Esophagus (tissue), 2 donors: ENCODE measurements at places on chromosomes 12 and 14. TPM values are rescaled to one million over a fixed set of nuclear protein-coding genes. Genes with fewer than 3 reads are reported as not detected.

ATXN2 gene
- polyA plus RNA-seq, result 18.0 TPM

BDKRB2 gene
- polyA plus RNA-seq, result 15.1 TPM

PHC1 gene
- polyA plus RNA-seq, result 24.4 TPM

MOK gene
- polyA plus RNA-seq, result 8.3 TPM

KRT79 gene
- polyA plus RNA-seq, result 0.75 TPM

CD63 gene
- polyA plus RNA-seq, result 463 TPM

CCDC198 gene
- not detected for polyA plus RNA-seq

CPM gene
- polyA plus RNA-seq, result 1.8 TPM

PYGL gene
- 35.5 TPM for polyA plus RNA-seq

SPIC gene
- polyA plus RNA-seq, result 0.10 TPM

OR4E2 gene
- polyA plus RNA-seq, result not detected

KRT74 gene
- polyA plus RNA-seq, result 0.24 TPM

KLRK1 gene
- 2.7 TPM for polyA plus RNA-seq
